Substantia nigra (tissue), 51 donors: ENCODE measurements at places on chromosomes 7 and 10.

GRCh38 chr7:131488361-131488760 is 68.1 kb downstream of the PODXL start:
- DNase-seq = no peak

GRCh38 chr7:154968336-154969001 is 34.5 kb downstream of the PAXIP1 start:
- DNase-seq = no peak

GRCh38 chr10:87765666-87766376 is 52.2 kb downstream of the ATAD1 start:
- no peak for DNase-seq

- DNase-seq = peak; percentile 1
Measured at GRCh38 chr10:95133016-95133752, 60.9 kb upstream of the ACSM6 start.

DNA sequence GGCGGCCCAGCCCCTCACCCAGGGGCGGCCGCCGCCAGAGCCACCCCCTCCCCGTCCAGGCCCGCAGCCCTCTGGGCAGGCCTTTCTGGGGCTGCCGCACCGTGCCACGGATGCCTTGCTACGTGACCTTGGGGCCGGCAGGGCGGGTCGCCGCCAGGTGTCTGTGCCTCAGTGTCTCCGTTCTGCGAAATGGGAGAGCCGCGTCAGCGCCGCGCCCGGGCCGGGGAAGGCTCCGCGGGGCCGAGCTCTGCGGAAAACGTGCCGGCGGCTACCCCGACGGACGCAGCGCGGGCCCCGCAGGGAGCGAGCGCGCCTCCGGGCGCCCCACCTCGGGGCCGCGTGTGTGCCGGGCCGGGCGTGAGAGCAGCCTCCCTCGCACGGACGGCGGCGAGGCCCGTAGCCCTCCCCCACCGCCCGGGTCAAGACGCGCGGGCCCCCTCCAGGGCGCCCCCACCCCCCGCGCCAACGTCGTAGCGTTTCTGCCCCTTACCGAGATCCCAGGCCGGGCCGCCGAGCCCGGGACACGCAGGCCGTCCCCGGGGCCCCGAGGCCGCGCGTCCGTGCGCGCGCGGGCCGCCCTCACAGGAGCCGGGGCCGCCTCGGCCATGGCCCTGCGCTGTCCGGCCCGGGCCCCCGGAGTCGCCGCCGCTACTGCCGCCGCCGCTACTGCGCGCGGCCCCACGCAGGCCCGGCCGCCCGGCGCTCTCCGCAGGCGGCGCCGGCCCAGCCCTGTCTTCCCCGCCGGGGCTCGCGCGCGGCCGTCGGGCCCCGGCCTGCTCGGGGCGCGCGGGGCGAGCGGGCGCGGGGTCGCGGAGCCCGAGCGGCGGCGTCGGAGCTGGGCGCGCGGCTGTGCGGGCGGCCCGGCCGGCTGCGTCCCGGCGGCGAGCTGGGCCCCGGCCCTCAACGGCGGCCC is 1.1 kb downstream of the ZNF777 start:
- DNase-seq = no peak

DNA sequence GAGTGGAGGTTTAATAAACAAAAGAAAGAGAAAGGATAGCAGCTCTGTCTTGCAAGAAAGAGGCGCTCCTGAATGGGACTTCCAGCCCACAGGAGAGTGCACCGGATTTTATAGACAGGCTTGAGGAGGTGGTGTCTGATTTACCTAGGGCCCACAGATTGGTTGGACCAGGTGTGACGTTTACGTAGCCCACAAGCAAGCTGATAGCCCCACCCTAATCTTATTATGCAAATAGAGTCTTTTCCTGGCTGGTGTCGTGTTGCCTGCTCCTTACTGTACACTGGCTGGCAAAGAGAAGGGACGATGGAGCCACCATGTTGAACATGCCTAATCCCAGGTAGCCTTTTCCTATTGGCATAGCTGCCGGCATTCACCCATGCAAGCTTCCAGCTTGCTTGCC is 319.7 kb upstream of the POM121L12 start:
- no peak for DNase-seq

DNA sequence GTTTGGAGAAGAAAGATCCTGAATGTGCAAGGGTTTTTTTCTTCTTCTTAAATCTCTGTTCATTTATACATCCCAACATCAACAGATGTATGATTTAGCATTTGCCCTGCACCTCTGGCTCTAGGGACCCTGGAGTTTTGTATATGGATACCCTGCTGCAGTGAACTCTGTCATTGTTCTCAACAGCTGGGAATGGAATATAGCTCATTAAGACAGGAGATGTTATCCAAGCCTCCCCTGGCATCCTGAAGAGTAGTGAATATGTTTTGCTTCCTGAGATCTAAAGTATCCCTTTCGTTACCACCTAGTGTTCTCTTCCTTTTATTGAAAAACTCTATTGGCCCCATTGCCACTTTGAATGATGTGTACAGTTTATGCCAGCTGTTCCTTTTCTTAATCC is 275.9 kb downstream of the EXOC4 start:
- DNase-seq = no peak

- DNase-seq = no peak
Measured at GRCh38 chr7:70602117-70602516, 529.8 kb upstream of the GALNT17 start.

GRCh38 chr7:55252386-55252785 is 112.8 kb upstream of the LANCL2 start:
- no peak for DNase-seq

DNA sequence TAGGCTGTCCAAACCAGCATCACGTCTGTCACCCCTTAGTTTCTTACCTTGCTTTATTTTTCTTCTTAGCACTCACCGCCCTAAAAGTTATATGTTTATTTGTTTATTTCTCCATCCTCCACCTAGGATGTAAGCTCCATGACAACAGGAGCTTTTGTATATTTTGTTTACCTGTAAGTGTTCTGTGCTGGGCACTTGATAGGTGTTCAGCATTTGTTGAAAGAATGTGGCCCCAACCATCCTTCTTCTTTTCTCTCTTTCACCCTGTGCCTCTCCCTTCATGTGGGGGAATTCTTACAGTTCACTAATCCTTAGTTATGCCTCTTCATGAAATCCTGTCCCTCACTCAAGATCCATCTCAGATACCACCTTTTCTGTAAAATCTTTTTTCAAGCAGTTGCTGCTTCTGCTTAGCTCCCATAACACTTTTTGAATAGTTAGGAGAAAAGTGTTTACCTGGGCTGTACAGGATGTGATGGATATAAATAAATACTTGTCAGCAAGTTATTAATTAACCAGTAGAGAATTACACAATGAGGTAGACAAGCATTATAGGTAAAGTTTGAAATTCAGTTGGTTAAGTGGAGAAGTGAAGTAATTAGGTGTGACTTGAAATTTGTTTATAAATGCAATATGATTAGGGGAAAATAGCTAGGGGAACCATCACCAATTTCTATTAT is 9.7 kb downstream of the AHR start:
- DNase-seq = no peak

DNA sequence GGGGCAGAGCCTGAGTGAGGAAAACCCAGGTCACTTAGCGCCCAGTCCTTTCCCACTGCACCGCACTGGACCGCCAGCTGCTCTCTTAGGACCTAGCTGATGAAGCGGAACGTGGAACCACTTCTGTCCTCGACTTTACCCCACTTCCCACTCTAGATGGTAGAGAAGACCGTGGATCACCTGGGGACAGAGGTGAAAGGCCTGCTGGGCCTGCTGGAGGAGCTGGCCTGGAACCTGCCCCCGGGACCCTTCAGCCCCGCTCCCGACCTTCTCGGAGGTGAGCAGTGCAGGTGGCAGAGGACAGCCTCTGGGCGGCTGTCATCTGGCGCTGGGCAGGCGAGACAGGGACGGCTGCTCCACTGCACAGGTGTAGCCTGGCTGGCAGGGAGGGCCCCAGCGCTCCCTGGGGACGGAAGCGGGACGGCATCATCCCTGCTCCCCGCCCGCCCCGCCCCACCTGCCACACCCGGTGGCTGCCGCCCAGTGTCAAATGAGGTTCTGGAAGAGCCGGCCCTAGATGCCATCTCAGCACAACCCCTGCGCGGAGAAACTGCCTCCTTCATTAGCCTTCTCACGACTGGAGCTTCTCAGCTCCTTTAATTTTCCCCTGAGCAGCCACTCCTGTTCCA is 11.7 kb downstream of the PLAC9 start:
- peak; percentile 40 for DNase-seq

- DNase-seq = no peak
Measured at GRCh38 chr10:90413196-90413595, 444.6 kb downstream of the HTR7 start.

DNA sequence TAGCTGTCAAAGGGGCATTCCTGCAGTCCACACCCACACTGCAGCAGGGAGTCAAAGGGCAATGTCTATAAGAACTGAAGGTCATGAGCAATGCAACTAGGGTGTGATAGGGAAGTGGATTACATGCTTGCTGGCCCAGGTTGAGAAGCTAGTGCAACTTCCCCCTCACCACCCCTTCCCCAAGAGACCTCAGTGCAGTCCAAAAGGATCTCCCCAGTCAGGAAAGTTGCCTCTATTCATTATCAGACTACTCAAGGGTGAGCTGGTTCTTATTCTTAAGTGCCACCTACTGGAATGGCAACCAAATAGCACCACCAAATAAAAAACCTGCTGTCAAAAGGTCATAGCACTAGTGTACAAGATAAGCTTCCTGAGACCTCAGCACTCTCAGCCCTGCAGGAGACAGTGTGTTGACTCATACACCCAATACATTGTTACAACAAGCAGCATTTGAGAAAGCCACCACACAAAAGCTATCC is 28.2 kb downstream of the MTERF1 start:
- DNase-seq = no peak

GRCh38 chr10:76641215-76641614 is 996.4 kb downstream of the KCNMA1 start:
- no peak for DNase-seq

DNA sequence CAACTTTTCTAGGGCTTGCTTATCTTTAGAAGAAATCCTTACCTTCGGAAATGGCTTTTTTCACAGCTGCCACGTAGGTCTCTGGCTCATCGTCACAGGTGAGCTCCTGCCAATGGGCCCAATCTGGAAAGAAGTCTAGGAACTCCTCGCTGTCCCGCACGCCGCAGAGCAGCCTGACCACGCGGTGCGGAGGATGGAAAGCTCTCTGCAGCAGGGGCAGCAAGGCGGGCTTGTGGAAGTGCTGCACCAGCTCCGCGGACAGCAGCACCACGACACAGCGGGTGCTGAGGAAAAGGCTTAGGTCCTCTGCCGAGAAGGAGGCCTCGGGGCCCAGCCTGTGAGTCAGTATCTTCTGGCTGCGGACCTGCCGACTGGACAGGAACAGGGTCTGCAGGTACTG is 10.8 kb downstream of the PIK3AP1 start:
- no peak for DNase-seq

DNA sequence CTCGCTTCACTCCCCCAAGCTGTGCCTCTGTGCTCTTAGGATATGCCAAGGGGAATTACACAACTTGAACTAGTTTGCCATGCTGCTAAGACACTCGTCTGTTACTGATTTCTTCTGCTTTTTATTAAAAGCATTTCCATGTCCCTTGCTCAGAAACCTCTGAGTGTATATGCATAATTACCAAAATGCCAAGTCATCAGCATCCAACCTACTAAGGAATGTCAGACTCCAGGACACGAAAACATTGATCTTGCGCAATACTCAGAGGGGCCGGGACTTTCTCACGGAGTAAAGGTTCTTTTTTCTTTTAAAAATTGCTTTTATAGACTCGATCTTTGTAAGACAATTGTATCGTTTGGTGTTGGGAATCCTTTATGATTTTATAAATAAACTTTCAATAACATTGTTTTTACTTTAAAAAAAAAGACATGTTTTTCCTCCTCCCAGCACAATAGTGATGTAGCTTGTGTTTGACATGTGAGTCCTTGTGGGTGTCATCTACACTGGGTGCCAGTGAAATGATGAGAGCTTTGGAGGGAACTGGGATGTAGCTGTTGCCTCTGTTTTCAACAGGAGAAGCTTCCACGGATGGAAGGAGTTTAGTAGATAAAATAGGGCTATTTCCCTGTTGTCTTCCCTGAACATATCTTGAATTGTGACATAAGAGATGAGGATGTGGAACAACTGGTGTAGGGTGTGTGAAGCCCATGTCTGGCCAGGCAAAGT is 43.6 kb downstream of the CNNM1 start:
- DNase-seq = no peak

- DNase-seq = no peak
Measured at GRCh38 chr7:56483861-56484550, 367.8 kb upstream of the NUPR2 start.

DNA sequence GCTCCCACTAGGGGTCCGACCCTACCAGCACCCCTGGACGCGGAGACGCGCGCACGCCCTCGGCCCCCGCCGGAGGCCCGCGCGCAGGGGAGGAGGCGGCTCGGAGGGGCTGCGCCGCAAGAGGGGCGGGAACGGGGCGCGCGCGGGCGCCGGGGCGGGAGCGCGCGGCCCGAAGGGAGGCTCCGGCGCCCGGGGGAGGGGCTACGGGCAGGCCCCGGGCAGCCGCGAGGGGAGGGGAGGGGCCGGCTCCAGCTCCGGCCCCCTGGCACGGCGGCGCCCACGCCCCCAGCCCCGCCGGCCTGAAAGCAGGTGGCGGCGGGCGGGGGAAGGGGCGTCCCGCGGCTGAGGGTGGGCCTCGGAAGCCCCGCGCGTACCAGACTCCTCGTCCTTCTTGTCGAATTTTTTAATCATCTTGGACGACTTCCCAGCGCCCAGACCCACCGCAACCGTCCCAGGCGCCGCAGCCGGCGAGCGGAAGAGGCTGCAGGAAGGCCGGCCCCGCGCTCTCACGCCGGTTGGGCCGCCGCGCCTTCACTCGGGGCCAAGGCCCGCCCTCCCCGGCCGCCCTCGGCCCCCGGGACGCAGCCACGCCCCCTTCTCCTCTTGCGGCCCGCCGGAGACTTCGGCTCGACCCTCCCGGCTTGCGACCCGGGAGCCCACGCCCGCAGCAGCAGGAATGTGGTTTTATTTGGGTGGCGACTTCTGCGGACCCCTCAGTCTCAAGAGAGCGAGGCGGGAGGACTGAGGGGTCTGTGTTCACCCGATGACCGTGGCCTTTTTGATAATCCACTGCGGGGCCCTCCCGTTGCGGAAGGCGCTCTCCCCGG is at the start of gene COPG2:
Gene COPG2 (minus strand): TSS at position 491 of the 827 bp plus-strand sequence. CDS start 80 bp downstream, at position 411.
- DNase-seq = peak; percentile 78

DNA sequence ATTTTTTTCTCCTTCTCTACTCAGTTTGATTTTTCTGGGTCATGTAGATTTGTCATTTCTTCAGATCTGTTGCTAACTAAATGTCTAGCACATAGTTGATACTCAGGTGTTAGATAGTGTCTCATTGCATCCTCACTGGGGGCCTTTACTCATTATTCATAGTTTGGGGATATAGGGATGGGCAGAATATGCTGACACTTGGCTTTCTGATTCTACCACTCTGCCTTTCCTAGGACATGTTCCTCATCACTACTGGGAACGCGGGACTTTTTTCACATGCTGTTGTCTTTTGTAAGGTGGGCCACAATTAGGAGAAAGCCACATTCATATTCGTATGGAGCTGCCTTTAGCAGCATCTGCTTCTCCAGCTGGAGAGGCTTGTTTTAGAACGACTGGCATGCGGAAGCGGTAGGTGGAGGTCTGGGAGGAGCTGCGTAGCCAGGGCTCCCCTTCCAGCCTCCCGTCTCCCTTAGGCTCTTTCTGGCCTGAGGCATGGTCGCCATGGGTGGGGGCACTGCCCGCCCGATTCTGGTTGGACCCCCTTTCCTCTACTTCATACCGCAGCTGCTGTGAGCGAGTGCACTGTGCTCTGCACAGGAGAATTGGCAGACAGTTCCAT is 78.8 kb downstream of the SND1 start:
- DNase-seq = no peak

GRCh38 chr7:149321978-149322541 is 60.1 kb downstream of the ZNF783 start:
- no peak for DNase-seq

- no peak for DNase-seq
Measured at GRCh38 chr7:158285383-158285770, 302.2 kb downstream of the PTPRN2 start.
